ENCODE measurements at places on chromosomes 4 and X.

DNA sequence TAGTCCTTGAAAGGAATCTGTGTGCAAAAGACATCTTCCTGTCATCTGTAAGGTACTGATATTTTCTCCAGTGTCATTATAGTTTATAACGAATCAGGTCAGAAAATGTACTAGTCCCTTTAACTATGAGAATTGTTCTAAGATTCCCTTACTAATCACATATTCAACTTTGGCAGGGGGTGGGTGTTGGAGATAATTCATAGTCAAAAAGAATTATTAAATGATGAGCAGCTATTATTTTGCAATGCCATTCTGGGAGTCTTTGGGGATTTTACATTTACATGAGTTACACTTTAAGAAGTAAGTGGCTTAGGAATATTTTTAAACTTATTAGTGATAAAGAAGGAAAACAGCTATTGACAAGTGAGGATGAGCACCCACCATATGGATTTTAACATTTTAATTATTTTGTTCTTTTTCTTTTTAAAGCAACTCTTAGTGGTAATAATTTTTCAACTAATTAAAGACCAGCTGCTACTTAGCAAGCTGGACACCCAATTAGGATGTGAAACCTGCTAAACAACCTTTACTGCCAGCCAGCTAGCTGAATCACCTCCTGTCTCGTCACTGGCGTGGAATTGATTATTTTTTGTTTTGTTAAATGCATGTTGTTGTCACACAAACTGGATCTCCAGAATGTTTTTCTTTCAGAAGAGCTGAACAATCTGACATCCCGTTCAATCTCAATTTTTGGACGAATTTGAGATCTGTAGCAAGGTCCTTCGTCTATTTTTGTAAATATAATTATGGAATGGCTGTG lies 219.2 kb downstream of the ARAP2 start:
- no peak for DNase-seq

- no peak for DNase-seq
These were observed 68.8 kb upstream of the PPP1R2C start for GRCh38 chrX:42846741-42847140.

GRCh38 chr4:1767770-1768366 lies 25.2 kb upstream of the FGFR3 start:
- peak; percentile 19 for DNase-seq

- no peak for DNase-seq
These were observed 137.2 kb downstream of the STPG2 start for GRCh38 chr4:98006060-98006459.

- DNase-seq: no peak
These were observed 1012.1 kb upstream of the SLIT2 start for GRCh38 chr4:19239565-19239964.

GRCh38 chr4:47031751-47032404 lies 511 bp downstream of the GABRB1 start:
- no peak for DNase-seq

GRCh38 chrX:136910565-136911035 lies 30.1 kb upstream of the RBMX start:
- no peak for DNase-seq

DNA sequence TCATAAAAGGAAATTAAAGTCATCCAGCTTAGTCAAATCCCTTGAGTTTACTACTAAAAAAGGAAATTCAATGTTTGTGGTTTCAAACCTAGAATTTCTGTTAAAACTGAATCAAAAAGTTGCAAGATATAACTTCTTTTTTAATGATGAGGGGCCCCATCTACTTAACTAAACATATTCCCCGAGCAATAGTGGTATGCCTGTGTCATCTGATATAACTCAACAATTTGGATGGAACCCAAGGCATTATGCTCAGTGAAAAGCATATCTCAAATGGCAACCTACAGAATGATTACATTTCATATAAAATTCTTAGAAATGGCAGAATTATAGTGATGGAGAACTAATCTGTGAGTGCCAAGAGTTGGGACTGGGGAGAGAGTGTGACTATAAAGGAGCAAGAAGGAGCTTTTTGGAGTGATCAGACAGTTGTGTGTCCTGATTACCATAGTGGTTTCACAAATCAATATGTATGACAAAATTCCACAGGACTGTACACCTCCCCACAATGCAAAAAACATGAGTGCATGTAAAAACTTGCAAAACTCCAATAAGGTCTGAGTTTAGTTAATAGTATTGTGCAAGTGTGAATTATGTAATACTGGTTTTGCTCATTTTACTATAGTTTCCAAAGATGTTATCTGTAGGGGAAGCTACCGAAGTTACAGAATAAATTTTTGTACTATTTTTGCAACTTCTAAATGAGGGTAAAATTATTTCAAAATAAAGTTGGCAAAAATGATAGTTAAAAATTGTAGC lies 323.2 kb downstream of the ARHGAP24 start:
- no peak for DNase-seq

DNA sequence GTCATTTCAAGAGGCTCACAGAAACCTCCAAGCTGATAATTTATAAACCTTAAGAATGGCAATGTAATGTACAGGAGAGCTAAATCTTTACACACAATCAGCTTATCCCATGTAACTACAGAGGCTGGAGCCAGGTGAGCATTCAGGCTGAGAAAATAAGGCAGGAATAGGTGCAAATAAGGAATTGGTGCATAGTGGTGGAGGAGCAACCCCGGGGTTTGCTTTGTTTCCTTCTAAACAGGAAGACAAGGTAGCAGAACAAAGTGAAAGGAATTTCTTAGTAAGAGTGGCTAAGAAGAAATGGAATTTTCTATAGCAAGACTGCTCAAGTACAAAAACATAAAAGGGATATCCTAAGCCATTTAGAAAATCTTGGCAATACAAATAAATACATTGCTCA lies 82.4 kb downstream of the NR3C2 start:
- no peak for DNase-seq

DNA sequence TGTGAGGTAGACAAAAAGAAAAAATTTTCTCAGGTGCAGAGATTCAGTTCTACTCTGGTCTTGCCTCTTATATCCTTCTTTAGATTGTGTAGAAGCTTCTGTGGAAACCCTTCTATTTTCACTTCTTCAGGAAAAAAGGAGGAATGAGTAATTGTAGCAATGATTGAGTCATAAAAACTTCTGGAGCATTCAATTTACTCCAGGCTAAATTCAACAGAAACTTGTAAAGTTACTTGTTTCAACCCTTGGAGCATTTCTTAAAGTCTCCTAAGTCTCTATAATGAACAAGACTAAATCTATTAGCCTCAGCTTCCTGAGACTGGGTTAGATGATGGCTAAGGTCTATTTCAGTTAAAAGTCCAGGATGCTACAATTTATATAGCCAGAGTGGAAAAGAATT lies 29.9 kb downstream of the BOD1L1 start:
- no peak for DNase-seq

DNA sequence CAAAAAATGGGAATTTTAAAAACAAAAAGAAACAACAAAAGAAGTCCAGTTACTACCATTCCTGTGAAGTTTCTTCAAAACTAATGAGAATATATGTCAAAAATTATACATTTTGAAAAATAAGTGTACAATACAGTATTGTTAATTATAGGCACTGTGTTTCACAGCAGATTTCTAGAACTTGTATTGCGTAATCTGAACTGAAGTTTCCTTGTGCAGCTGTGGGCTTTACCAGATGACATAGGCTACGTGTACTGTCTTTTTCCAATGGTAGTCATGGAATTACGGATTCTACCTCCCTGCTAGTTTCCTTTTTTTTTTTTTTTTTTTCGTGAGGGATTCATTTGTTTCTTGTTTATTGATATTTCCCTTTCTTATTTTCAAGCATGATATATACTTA lies 113.8 kb upstream of the GABRA2 start:
- DNase-seq: no peak

GRCh38 chrX:152886716-152887115 lies 11.2 kb upstream of the ZNF185 start:
- no peak for DNase-seq

GRCh38 chr4:158259955-158260575 lies 49.8 kb downstream of the TMEM144 start:
- no peak for DNase-seq

DNA sequence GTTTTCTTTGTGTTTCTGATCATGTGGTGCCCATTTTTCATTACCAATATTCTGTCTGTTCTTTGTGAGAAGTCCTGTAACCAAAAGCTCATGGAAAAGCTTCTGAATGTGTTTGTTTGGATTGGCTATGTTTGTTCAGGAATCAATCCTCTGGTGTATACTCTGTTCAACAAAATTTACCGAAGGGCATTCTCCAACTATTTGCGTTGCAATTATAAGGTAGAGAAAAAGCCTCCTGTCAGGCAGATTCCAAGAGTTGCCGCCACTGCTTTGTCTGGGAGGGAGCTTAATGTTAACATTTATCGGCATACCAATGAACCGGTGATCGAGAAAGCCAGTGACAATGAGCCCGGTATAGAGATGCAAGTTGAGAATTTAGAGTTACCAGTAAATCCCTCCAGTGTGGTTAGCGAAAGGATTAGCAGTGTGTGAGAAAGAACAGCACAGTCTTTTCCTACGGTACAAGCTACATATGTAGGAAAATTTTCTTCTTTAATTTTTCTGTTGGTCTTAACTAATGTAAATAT lies 110.4 kb downstream of the IL13RA2 start:
- no peak for DNase-seq

DNA sequence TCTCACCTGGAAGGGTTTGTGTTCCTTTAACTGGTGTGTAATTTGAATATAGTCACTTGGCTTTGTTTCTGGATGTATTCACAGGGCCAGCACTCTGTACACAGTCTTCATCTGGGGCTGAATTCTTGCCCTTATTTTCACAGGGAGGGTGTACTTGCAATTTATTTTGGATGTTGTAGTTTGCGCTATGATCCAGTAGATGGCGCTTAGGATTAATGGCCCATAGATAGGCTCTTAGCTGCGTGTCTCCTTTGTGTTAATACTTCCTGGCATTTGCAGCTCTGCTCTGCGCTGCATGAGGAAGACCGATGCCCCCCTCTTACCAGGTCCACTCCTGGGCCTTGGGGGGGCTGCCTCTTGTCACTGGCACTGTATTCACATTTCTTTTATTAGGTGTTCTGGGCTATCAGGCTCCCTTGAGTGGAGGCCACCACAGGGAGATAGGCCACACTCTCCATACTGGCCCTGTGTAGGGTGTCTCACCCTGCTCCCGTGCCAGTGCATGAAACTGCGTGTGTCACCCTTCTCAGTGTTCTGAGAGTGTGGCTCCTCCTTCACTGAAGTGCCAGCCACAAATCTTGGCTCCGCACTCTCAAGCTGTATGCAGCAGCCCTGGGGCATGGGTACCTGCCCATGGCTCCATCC lies 562.2 kb downstream of the ZIC3 start:
- no peak for DNase-seq

DNA sequence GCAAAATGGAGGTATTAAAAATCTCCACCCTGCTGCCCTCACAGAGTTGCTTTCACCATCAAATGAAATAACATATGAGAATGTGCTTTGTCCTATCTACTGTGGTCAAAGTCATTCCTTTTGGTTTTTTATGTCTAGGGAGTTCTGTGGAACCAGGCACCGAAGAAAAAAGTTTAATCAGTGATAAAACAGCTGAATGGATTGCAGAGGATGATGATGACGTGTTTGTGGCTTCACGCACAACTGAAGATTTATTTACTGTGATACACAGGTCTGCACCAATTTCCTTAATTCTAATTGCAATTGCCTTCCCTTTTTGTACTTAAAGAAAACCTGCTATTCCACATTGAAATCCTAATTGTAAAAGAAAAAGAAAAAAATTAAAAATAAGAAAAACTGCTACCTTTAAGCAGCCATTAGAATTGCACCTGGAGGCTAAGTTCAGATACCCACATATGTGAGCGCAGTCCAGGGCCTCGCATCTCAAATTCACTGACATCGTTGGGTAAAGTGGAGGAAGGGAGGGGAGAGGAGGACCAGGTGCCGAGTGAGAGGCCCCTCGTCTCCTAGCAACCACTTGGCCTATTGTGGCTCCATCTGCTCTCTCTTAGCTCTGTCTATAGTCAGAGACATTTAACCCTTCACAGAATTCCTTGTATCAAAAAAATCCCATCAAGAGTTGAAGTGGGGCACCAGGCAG lies 10.5 kb upstream of the RTL5 start:
- DNase-seq: no peak

DNA sequence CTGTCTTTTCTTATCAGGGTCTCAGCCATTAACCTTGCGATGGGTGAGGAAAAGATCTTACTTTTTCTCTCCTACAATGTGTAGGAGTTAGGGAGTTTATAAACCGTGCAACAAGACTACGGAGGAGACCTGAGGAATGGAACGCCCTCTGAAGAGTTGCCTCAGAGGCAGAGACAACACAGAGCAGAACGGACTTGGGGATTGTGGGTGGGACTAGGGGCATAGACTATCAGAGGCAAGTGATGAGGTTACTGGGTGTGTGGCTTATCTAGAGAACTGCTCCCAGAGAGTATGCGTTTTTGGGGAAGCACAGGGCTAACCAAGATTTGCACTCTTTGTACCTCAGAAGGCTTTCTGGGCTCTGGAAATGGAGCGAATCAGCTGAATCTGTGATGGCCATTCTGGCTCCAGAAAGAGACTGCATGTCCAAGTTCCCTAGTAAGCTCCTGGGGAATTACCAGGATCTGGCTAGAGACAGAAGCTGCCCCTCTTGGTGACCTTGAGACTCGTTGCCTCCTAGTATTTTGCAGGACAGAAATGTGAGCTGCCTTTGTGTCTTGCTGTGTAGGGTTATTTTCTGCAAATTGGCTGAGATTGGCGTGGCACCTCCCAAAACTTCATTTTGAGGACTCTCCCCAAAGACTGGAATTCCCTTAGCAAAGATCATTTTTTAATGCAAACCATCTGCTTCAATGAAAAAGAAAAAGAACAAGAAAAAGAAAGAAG lies 118.9 kb downstream of the ARSF start:
- DNase-seq: no peak
